ENCODE measurements at places on chromosomes 1 and 21.

DNA sequence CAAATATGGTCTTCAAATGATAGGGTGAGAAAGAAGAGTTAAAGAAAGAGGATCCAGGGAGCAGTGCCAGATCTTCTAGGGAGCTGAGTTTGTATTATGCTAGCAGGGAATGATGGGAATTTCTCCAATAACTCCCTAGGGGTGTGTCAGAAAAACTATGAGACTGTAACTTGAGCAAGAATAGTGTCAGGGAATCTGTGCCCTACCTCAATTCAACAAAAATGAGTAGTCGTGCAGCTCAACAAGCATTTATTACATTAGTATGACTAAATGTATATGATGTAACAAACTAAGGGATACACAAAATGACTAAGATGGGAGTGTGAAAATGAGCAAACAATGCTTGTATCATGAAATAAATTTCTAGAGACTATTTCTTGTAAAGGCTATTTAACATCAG lies 24.2 kb downstream of the SPAG17 start:
- DNase-seq: no peak

DNA sequence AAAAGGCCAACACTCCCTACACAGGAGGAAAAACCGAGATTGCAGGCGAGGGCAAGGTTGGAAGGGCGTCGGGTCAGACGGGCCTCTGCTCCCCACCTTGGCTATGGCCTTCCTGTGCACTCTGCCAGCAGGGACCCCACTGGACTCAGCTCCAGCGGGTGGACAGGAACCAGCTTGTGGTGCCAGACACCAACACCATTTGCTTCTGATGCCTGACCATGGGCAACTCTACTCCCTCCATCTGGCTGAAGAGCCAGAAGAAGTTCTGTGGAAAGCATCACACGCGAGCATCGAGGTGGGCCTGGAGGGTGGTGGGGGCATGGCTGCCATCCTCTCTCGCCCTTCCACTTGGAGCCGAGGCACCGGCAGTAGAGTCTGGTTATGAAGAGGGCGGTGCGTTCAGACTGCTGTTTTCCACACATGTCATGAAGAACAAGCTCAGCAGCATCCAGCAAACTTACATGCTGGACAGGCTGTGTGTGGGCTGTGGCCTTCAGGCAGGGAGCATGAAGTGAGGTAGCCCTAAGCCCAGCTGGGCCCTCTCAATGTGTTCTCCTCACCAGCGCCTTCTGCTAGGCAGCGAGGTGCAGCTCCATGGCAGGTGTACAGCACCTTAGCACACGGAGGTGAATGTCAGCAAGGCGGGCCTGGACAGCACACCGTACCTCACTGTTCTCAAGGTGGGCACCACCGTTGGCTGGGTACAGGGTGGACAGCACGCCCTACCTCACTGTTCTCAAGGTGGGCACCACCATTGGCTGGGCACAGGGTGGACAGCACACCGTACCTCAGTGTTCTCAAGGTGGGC lies 15.6 kb upstream of the ZNF669 start:
- no peak for DNase-seq

DNA sequence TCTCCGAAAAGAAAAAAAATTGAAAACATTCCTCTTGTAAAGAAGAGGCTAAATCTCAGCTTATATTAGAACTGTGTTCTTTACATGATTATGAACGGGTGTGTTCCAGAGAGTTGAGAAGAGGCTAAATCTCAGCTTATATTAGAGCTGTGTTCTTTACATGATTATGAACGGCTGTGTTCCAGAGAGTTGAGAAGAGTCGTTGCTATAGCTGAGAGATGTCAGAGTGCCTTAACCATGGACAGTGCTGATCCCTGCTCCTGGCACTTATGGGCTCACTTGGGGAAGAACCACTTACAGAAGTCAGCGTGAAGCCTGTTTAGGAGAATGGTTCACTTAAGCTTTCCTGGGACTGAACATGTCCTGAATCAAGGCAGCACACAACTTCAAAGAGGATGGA lies 35.0 kb downstream of the SLC35F3 start:
- no peak for DNase-seq

DNA sequence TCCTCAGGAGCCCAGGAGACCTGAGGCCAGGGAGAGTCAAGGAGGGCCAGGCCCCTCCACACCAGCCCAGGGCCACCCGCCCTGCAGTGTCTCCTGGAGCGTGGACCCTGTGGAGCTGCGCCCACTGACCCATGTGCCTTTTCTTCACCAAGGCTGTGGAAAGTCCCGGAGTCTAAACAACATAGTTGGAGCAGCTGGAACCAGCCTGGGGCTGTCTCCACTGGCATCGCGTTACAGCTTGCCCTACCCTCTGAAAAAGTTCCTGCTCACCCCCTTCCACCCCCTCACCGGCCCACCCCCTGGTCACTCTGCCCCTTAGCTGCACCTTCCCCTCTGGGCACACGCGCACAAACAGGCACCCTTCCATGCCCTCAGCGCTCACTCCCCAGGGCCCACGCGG lies 18.3 kb downstream of the KCNC4 start:
- DNase-seq: no peak

DNA sequence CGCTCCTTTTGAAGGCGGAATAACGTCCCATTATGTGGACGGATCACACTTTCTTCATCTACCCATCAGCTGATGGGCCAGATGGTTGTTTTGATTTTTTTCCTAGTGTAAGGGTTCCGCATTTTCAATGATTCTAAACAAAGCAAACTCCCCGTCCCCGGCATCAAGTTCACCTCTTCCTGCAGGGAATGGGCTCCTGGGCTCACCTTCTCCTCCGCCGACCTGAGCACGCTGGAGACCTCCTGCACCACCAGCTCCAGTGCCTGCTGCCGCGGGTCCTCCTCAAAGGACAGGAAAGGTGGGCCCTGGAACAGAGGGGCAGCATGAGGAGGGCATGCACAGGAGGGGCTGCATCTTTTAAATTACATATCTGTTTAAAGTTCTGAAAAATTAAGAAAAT lies 11.9 kb downstream of the C2CD2 start:
- DNase-seq: no peak

GRCh38 chr1:45325851-45326506 lies 716 bp upstream of the HPDL start:
- no peak for DNase-seq

DNA sequence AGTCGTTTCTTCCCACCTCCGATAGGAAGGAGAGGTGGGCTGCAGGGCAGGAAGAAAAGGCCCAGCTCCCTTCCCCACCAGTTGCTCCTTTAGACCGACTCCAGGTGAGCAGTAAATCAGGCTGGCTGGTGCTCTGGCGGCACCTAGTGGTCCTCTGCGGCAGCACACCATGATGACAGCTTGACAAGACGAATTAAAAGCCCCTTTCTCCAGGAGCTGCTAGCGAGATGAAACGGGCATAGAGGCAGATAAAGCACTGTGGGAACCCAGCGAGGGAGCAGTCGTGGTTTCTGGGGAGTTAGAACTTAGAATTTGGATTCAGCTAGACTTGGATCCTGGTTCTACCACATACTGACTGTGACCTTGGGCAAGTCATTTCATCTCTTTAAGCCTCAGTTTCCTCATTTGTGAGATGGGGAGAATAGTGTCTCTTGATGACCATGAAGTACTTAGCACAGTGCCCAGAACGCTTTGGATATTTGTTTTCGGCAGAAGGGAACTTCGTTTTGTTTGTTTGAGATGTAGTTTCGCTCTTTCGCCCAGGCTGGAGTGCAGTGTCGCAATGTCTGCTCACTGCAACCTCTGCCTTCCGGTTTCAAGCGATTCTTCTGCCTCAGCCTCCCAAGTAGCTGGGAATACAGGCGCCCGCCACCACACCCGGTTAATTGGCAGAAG lies 21.8 kb upstream of the COL9A2 start:
- peak; percentile 89 for DNase-seq

DNA sequence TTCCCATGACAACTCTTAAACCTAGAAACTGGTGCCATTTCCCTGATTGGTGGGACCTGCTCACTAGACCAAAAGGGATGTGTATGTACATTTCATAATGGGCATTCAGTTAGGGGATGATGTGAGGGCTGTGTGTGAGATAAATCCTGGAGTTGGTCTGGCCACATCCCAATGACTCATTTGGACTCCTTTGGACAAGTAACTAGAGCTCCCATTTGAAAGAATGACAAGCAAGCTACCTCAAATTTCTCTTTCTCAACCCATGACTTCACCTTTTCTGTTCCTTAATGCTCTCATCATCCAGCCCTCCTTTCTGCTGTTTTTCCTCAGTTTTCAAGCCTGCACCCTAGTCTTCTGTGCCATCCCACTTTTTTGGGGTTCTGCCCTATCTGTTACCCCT lies 27.9 kb downstream of the EBNA1BP2 start:
- no peak for DNase-seq

- no peak for DNase-seq
Observed at GRCh38 chr1:233327651-233328141, at the start of gene MAP3K21. Gene MAP3K21, plus strand, starts transcription at chr1:233327724. Its CDS starts 305 bp downstream, at chr1:233328029.

GRCh38 chr1:216749232-216749631 lies 26.0 kb upstream of the ESRRG start:
- no peak for DNase-seq

- DNase-seq: no peak
Observed at GRCh38 chr1:197463142-197463541, 195.1 kb downstream of the CRB1 start.

DNA sequence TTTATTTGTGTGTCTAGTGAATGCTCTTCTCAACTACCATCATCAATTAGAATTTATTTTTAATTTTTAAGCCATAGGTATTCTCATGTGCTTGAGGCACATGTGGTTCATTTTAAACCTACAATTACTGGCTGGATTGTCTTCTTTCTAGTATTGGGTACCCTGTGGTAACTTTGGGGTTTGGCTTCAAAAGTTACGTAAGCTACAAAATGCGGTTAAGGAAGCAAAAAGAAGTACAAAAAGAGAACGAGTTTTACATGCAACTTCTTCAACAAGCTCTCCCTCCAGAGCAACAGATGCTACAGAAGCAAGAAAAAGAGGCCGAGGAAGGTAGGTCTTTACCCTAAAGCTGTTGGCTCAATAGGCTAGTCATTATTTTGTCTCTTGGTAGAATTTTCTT lies 25.8 kb downstream of the MACO1 start:
- no peak for DNase-seq

DNA sequence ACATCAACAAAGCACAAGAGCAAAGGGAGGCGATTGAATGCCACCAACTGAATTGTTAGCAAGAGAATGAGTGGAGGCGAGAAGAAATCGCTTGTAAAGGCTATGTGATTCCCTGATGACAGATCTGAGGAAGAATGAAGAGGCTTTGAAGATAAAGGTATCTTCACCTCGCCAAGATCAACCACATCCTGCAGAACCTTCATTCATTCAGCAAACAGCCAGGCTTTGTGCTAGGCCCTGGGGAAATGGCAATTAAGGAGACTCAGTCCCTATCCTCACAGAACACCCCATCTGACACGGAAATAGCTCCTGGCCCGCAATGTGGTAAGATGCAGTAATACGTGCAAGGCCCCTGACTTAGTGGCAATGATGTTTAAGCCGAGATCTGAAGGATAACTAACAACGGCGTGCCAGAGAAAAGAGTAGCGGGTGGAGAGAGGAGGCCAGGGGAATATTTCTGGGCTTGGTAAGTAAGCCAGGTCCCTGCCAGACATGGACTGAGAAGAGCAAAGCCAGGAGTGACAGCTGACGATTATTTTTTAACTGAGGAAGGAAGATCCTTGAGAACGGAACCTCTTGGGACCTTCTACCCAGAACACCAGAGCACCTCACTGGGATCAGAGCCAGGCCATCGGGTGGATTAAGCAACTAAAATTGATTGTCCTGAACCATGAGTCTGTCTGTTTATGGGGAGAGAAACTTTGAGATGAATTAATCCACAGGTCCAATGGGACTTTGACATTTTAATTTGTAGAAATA lies 4.6 kb upstream of the VSIG8 start:
- DNase-seq: no peak

Data from activated naive CD4-positive, alpha-beta T cell treated with anti-CD3 and anti-CD28 coated beads, Interleukin-2, amount 50 U/mL, for 16 hours (primary cell).